ENCODE measurements at places on chromosomes 7 and 10.

GRCh38 chr7:39184391-39184790 lies 206.7 kb downstream of the POU6F2 start:
- DNase-seq: no peak

DNA sequence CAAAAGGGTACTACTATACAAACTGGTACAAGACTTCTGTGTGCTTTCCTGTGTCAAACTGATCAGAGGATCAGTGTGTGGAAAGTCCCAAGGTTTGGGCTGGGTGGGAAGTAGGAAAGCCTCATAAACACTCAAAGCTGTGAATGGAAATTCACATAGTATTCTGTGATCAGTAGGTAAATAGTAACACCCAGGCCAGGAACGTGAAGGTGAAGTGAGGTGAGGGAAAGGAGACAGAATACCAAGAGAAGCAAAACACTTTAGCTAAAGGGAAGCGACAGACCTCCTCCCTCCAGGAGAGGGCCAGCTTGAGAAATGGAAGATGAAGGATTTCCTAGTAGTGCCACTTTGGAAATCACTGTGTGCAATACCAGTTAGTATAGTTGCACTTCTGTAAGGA lies 451.9 kb downstream of the KCNMA1 start:
- DNase-seq: no peak

GRCh38 chr7:142583446-142583845 lies 165.8 kb upstream of the PRSS1 start:
- no peak for DNase-seq

DNA sequence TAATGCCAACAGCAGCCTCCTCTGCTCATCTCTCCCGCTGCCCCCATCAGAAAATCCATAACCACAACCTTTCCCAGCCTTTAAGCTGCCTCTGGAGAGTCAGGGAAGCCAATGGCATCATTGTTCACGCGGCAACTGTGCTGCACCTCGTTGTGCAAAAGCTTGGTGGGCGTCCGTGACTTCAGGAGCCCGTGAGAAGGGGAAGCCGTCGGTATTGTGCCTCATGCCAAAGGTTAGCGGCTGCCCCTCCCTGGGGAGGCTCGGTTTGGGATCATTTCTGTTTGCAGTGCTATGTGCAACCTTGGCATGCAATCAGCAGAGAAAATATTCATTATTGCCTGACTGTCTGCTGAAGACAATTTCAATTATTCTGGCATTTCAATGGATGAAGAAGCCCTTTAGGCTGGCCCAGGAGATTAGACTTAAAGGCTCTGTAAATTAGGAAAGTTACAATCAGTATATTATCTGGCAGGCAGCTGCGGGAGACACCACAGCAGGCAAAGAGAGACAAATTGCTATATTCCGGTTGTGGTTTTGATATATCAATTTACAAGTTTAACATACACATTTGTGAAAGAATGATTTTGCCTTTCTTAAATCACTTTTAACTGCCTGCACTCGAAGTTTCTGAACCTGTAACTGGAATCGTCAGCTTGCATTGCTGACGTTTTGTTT lies 244.5 kb downstream of the GATA3 start:
- no peak for DNase-seq

DNA sequence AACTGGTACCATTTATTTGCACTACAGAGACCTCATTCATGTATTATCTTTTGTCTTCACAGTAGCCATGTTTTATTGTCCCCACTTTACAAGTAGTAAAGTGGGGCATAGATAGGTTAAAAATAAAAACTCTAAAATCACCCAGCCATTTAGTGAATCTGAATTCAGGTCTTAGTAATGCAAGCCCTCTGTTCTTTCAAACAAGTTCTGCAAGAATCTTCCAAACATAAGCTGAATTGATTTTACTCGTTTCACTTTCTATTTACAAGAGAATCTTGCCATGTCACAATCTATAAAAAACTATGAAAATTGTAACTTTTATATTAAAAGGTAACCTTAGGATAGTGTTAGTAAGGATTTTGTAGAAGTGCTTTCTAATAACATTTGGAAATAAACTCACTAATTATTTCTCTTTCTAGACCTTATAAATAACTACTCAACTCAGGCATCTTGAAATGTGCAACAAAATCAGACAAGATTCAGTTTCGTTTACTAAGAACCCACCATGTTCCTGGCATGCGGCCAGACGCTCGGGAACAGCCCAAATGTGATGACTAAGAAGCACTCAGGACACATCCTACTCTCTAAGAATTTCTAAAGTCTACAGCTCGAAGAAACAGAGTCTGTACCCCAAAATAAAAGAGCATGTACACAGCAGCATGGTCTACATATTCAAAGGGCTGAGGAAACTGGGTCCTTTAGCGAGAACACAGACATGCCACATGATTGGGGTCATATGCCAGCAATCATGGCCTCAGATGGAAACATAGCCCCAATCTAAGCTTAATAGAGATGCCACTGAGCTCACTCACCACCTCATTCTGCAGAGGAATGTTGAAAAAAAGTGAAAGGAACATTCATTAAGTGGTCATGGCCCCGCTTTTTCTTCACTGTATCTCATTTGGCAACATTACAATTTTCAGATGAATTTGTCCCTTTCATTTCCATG lies 167.6 kb downstream of the AMPH start:
- peak; percentile 58 for DNase-seq

- DNase-seq: no peak
Measured at GRCh38 chr10:4234661-4235060, 449.7 kb upstream of the KLF6 start.

GRCh38 chr10:71645185-71645584 lies 74.4 kb downstream of the C10orf105 start:
- DNase-seq: no peak

Measured in left ventricle myocardium superior (tissue), 1 donor.